Naive thymus-derived CD8-positive, alpha-beta T cell (primary cell): ENCODE measurements at places on chromosomes 2 and 18.

- peak overlapping the region; percentile 44 for H3K27ac ChIP-seq
- H3K27me3 ChIP-seq, result no peaks in the 10 kb centered on the region
- H3K4me3 ChIP-seq, result no peak overlapping the region
- DNase-seq, result no peak
- H3K36me3 ChIP-seq, result peaks cover 83% of the 10 kb centered on the region
These were observed 11.6 kb downstream of the TMX3 start for GRCh38 chr18:68703326-68703725.

DNA sequence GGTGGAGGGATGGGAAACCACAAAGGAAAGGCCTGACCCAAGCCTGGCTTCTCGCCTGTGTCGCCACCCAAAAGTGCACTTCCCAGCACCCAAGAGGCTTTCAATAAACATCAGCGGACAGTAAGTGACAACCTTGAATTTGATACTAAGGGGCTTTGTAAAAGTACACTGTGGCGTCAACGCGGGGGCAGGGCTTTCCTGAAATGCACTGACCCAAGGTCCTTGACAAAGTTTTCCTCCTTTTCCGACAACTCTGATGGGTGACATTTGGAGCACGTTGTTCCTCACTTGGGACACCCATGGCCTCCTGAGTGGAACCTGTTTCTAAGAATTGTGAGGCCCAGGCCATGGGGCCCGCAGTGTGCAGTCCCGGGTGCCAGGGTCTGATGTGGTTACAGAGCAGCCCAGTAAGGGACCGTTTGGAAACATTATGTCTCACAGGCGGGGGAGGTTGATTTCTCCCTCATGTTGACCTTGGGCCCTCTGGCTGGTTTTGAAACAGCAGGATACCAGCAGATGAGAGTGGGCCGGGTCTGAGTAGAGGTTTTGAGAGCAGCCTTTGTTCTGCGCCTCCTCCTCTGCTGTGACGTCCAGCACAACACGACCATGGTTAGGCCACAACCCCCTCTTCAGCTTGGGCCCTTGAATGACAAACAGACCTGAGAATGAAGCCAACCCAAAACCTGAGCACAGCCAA lies 2.8 kb upstream of the ZBTB14 start:
- peaks cover 23% of the 10 kb centered on the region for H3K4me1 ChIP-seq
- H3K36me3 ChIP-seq, result no peaks in the 10 kb centered on the region
- H3K4me3 ChIP-seq, result no peak overlapping the region
- no peak overlapping the region for H3K27ac ChIP-seq
- peaks cover 12% of the 10 kb centered on the region for H3K27me3 ChIP-seq
- no peak for DNase-seq

- DNase-seq, result no peak
- peaks cover 26% of the 10 kb centered on the region for H3K4me1 ChIP-seq
- H3K36me3 ChIP-seq, result no peaks in the 10 kb centered on the region
- H3K4me3 ChIP-seq, result no peak overlapping the region
- no peaks in the 10 kb centered on the region for H3K27me3 ChIP-seq
These were observed 21.1 kb downstream of the SERPINE2 start for GRCh38 chr2:224017957-224018356.

DNA sequence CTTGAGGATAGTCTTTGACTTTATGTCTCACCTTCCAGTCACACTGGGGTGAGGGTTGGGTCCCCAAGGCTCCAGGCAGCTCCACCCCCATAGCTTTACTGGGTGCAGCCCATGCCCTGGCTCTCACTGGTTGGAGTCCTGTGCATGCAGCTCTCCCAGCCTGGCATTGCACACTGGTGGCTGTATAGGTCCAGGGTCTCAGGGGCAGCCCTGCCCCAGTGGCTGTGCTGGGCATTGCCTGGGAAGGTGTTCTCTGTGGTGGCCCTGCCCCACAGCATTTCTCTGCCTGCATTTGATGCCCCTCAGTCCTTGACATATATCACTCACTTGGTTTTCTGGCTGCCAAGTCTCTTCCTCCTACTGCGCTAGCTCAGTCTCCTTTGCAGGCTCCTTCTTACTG lies 21.2 kb downstream of the MPHOSPH10 start:
- H3K36me3 ChIP-seq, result peaks cover 5% of the 10 kb centered on the region
- no peaks in the 10 kb centered on the region for H3K27me3 ChIP-seq
- no peak overlapping the region for H3K4me3 ChIP-seq
- H3K4me1 ChIP-seq, result no peaks in the 10 kb centered on the region

- H3K4me3 ChIP-seq, result no peak overlapping the region
- DNase-seq, result no peak
- H3K4me1 ChIP-seq, result peaks cover 7% of the 10 kb centered on the region
- H3K27me3 ChIP-seq, result peaks cover 10% of the 10 kb centered on the region
- no peak overlapping the region for H3K27ac ChIP-seq
- H3K36me3 ChIP-seq, result no peaks in the 10 kb centered on the region
These were observed 76.2 kb downstream of the FAM168B start for GRCh38 chr2:131016826-131017741.

DNA sequence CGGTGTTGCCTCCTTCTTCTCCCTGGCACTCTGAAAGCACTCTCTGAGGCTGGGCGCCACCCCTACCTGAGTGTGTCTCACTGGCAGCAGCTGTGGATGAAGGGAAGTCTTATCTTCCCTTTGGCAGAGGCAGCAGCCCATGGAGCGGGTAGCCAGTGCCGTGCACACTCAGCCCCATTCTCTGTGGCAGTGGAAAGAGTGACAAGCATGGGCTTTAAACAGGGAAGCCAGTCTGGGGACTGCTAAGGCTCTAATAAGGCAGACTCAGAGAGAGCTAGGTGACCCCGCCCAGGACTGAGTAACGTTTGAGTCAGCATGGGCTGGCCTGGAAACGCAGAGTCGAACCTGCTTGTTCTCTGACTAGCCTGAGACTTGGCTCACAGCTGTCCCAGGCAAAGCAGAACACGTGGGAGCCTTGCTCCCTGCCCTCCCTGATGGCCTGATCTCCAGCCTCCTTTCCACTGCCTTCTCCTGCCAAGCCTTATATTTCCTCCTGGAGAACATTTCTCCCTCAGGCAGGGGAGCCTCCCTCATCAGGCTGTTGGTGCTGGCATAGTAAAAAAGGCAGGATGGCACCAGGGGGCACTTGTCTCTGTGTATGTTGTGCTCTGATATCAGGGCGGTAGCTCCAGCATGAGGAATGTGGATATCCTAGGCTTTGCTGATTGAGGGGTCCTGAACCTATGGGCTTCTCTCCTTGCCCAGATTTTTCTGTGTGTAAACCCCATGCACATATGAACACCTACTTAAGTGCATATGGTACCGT lies 93.9 kb upstream of the LGALSL start:
- no peaks in the 10 kb centered on the region for H3K36me3 ChIP-seq
- H3K27me3 ChIP-seq, result peaks cover 21% of the 10 kb centered on the region
- DNase-seq, result no peak
- no peak overlapping the region for H3K4me3 ChIP-seq
- H3K4me1 ChIP-seq, result peaks cover 4% of the 10 kb centered on the region
- H3K27ac ChIP-seq, result no peak overlapping the region

DNA sequence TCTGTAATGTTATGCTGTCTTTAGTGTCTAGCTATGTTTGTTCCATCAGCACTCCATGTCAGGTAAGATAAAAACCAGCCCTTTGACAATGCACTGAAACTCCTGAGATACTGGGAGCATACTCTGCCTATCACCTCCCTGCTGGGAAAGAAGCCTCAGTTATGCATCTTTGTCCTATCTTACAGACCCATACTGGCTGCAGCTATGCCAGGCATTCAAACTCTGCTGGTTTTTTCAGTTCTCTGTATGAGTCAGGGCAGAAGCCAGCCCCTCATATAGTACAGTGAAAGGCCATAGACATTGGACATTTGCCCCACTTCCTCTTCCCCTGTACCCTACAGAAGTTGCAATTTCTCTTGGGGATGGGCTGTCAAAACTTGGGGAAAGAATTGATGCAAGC lies 181.1 kb upstream of the RGPD4 start:
- DNase-seq, result no peak
- H3K27me3 ChIP-seq, result no peaks in the 10 kb centered on the region
- H3K4me1 ChIP-seq, result no peaks in the 10 kb centered on the region
- no peak overlapping the region for H3K27ac ChIP-seq

GRCh38 chr2:204129591-204130294 lies 193.2 kb downstream of the ICOS start:
- no peak overlapping the region for H3K27ac ChIP-seq
- H3K4me1 ChIP-seq, result no peaks in the 10 kb centered on the region
- DNase-seq, result no peak
- no peaks in the 10 kb centered on the region for H3K27me3 ChIP-seq
- no peaks in the 10 kb centered on the region for H3K36me3 ChIP-seq

DNA sequence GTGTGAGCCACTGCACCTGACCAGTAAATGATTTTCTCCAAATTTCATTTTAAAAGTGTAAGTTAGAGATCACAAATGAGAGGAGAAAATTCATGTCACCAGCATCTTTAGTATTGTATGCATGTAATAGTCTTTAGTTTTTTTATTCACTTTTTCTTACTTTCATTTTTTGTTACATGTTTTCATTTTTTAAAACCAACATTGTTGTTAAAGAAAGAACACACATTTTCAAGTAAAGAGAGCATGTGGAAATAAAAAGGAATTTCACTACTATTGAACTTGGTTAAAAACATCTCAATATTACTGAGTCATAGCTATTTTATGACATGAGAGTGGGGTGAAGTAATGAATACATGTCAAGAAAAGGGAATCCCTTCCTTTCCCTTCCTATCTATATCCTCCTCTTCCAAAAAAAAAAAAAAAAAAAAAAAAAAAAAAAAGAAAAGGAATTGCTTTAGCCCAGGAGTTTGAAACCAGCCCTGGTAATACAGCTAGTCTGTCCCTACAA lies 29.1 kb upstream of the PMAIP1 start:
- H3K27ac ChIP-seq, result no peak overlapping the region
- no peaks in the 10 kb centered on the region for H3K4me1 ChIP-seq
- H3K36me3 ChIP-seq, result no peaks in the 10 kb centered on the region
- H3K4me3 ChIP-seq, result no peak overlapping the region
- no peaks in the 10 kb centered on the region for H3K27me3 ChIP-seq

DNA sequence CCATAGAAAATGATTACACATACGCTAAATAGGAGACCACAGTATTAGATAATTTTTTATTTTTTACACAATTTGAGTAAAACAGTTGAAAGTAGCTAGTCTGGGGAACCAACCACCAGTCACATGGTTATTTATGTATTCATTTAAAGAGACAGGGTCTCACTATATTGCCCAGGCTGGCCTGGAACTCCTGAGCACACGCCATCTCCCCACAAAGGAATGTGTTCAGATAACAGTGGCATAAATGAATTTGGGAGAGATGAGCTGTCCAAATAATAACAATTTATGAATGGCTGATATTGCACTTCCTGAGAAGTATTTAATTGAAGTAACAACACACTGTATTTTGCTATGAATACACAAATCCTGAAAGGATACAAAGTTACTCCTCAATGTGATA lies 39.7 kb downstream of the KIDINS220 start:
- no peaks in the 10 kb centered on the region for H3K27me3 ChIP-seq
- H3K4me1 ChIP-seq, result peaks cover 9% of the 10 kb centered on the region
- H3K4me3 ChIP-seq, result no peak overlapping the region
- H3K36me3 ChIP-seq, result peaks cover 27% of the 10 kb centered on the region

DNA sequence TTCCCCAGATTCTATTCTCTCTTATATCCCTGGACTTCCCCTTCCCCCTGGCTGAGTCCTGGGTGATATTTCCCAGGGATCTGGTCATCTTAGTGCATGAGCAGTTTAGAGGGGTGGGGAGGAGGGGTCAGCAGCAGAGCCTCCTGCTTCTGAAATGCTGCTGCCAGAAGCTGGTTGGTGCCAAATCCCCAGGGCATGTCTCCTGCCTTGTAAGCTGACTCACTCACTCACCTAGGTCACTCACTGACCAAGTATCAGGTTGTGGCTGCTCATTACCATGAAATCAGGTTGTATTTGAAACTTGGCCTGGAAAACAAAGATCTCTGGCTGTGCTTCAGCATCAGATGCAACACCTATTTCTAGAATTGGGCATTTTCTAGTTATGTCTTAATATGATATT lies 14.3 kb downstream of the GPR39 start:
- no peak overlapping the region for H3K4me3 ChIP-seq
- H3K36me3 ChIP-seq, result no peaks in the 10 kb centered on the region
- peaks cover 5% of the 10 kb centered on the region for H3K27me3 ChIP-seq
- DNase-seq, result no peak
- no peak overlapping the region for H3K27ac ChIP-seq

DNA sequence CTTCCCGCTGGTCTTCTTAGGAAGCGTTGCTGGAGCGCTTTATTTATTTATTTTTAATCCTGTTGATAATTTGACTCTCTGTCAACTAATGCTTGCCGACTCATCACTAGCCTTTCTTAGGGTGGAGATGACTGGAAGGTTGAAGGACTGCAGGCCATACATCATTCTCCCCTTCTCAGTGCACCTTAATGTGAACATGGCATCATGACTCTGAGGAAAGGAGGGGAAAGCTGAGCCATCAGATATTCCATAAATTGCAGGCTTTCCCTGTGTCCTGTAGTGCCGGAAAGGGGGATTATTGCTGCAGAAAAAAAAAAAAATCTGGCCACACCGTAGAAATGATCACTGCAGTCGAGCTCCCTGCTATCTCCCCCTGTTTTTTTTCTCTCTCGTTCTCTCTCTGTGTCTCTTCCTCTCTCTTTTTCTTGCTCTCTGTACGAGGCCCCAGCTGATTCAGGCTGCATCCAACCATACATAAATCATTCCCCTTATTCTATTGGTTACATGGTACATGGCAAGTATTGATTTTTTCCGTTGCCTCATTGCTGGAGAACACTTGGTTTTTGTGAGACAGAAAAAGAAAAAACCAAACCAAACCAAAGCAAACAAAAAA lies 125.8 kb upstream of the EFEMP1 start:
- no peak for DNase-seq
- no peak overlapping the region for H3K4me3 ChIP-seq
- H3K27ac ChIP-seq, result no peak overlapping the region
- no peaks in the 10 kb centered on the region for H3K36me3 ChIP-seq
- peaks cover 4% of the 10 kb centered on the region for H3K27me3 ChIP-seq
- no peaks in the 10 kb centered on the region for H3K4me1 ChIP-seq

- no peak overlapping the region for H3K4me3 ChIP-seq
- H3K27ac ChIP-seq, result no peak overlapping the region
- H3K4me1 ChIP-seq, result peaks cover 17% of the 10 kb centered on the region
- peaks cover 3% of the 10 kb centered on the region for H3K36me3 ChIP-seq
- no peak for DNase-seq
- H3K27me3 ChIP-seq, result no peaks in the 10 kb centered on the region
These were observed 141.6 kb upstream of the CXCR4 start for GRCh38 chr2:136259551-136259950.
